ENCODE measurements at places on chromosomes 12 and 14. TPM values are rescaled to one million over a fixed set of nuclear protein-coding genes. Genes with fewer than 3 reads are reported as not detected.

Gene EPYC
- total RNA-seq, result not detected

Gene PIWIL1
- 0.27 TPM for total RNA-seq

Gene TXNDC16
- total RNA-seq, result 3.2 TPM

Gene SCNN1A
- total RNA-seq, result 10.4 TPM

Gene INSM2
- not detected for total RNA-seq

Gene DHRS4L2
- total RNA-seq, result 6.4 TPM

Gene GPR68
- total RNA-seq, result 4.7 TPM

Gene FAM161B
- 5.5 TPM for total RNA-seq

Gene HHIPL1
- 1.1 TPM for total RNA-seq

DNA sequence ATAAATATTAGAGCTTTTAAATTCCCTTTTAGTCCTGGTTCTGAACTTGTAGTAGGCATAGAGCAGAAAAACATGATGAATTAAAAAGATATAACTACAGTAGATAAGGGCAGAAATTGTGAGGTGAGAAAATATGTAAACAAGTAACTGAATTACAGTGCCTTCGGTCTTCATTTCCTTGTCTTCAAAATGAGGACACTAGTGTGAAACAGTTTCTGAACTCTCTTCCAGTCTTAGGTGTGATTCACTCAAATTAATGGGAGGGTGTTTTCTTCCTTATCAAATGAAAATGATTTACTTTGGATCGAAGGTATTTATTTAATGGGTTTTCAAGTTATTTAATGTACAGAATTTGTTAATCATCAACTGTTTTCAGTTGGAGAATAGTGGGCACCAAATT lies 1.5 kb downstream of the FGD4 start:
- no peak for DNase-seq

DNA sequence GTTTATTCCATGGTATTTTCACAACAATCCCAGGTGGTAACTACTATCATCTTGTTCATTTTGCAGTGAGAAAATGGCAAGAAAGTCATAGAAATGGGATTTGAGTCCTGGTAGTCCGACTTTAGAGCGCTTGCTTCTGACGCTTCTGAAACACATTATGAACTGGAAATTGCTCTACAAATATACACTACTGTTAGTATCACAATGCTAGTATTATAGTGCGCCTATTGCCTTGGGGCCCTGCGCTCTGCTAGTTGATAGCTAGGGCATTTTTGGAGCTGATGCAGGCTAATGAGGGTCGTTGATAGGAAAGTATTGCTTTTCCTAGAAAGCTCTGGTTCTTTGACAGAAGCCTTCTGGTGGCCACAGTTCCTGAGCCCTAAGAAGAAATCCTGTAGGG lies 61.0 kb downstream of the ETV6 start:
- DNase-seq, result no peak

- DNase-seq, result no peak
Measured at GRCh38 chr12:131230340-131231031, 276.8 kb downstream of the ADGRD1 start.

DNA sequence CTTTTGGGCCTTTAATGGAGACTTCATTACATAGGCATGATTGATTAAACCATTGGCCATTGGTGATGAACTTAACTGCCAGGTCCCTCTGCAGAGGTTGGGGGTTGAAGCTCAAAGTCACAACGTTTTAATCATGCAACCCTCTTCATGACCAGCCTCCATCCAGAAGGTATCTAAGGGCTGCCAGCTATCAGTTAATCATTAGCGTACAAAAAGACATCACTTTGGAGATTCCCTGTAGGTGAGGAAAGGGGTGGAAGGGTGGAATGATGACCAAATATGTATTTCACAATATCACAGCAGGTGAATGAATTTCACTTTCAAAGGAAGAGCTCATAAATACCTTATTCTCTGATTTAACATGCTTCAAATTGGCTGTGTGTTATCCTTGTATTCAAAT lies 92.0 kb downstream of the MIPOL1 start:
- DNase-seq, result no peak

DNA sequence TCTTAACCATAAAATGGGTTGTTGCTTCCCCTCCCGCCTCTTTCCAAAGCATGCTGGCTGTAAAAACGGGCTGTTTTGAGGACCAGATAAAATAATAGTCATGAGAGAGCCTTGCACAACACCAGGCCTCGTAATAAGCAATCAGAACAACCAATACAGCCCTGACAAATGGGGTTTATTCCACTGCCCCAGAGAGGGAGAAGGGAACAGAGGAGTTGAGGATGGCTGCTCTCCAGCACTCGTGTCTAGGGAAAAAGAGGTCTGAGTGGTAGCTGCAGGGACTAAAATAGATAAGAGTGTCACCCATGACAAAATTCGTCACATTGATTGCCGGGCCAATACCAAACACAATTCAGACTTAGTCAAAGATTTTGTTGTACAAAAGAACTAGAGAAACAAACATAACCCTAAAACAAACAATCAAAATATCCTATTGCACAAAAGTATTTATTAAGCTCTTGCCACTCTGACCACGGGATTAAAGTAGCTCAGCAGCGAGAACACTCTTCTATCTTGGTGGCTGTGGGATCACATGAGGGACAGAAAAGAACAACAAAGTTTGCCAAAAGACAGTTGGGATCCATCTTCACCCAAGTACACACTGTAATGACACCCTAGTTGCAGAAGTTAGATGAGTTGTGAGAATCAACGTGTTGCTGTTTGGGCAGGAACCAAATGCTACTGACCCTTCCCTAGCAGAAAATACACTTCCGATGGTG lies 188.0 kb downstream of the FOXN3 start:
- DNase-seq, result no peak

DNA sequence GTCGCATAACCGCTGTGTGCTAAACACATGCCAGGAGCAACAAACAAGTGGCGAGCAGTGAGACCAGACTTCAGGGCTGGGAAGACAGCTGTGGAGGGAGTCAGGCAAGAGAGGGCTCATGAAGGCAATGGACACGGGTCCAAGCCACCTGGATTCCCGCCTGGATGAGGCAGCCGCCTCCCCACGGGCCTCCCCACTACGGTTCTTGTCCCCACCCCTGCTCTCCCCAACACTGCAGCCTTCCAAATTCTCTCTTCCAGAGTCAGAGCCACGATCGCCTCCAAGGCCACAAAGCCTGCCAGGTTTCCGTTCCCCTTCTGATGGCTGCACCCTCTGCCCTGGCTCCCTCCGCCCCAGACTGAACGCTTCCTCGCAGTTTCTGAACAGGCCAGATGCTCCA lies 36.1 kb upstream of the PIWIL1 start:
- no peak for DNase-seq

GRCh38 chr12:45503899-45504298 lies 225.6 kb upstream of the ARID2 start:
- DNase-seq, result no peak

DNA sequence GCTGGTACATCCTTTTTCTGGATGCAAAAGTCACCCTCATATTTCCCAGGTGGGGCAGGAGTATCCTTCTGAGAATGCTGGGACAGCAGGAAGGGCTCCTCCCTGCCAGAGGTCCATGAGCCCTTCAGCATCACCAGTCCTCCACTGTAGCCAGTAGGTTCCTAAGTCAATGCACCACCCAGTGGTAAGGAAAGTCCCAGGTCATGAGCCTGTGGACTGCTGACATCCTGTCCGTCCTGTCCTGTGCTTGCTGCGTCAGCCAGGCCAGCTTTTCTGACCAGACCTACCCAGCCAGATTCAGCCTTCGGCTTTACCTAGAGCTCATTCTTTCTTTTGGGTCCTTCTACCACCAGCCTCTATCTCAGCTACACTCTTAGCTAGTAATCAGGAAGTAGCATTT lies 23.0 kb upstream of the ACTN1 start:
- no peak for DNase-seq

GRCh38 chr12:104106965-104107364 lies 31.0 kb downstream of the NFYB start:
- DNase-seq, result no peak

GRCh38 chr14:35159742-35160409 lies 37.5 kb downstream of the PRORP start:
- peak; percentile 97 for DNase-seq

GRCh38 chr12:78085542-78086182 lies 255.0 kb downstream of the NAV3 start:
- DNase-seq, result no peak

DNA sequence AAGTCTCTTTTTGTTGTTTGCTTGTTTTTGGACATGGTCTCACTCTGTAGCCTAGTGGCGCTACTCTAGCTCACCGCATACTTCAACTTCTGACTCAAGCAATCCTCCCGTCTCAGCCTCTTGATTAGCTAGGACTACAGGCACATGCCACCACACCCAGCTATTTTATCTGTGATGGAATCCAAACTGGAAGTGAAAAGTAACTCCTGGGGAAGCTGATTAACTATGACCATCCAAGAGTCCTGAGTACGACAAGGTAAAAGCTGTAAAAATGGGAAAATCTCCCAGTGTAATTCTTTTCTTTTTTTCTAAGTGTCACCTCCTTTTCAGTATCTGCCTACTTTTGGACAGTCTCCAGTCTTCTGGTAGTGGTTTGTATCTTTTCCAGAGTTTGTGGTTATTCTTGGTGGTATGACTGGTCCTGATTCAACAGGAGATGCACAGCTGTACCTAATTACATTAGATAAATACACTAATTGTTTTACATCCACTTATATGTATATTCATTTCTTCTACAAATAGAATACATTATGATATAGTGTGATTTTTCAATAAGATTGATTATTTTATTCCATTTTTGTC lies 97.8 kb downstream of the SLC6A15 start:
- DNase-seq, result no peak

DNA sequence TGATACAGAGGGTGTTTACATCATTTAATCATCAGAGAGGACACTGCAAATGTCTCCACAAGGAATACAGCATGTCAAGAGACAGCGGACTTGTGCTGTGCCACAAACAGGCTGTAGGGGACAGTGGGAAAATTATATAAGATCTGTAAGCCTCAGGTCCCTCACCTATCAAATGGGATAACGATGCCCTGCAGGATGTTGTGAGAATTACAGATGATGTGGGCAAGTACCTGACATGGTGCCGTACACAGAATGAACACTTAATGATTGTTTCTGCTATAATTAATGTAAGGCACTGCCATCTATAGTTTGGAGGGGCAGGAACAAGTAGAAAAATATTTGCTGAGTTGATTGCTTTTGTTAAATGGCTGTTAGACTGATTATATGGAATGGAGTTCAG lies 81.9 kb upstream of the GTF2A1 start:
- DNase-seq, result no peak

GRCh38 chr12:21884936-21885335 lies 56.3 kb downstream of the ABCC9 start:
- DNase-seq, result no peak

DNA sequence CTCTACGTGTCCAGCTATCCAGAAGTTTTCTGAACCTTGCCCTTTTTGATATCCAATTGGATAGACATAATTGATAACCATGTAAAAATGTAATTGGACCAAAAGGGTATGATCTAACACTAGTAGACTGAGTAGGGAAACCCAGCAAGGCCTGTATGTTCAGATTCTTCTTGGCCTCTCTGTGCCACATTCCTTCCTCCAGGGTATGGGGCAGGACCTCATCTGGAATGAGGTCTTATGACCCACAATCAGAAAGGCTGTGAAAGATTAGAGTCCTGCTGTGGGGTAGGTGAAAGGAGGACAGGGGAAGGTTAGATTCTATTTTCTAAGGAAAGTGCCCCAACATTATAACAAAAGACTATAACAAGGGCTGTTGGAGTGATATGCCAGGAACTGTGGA lies 51.3 kb upstream of the A2ML1 start:
- DNase-seq, result no peak

GRCh38 chr14:24909523-24910302 lies 140.2 kb downstream of the STXBP6 start:
- DNase-seq, result no peak

DNA sequence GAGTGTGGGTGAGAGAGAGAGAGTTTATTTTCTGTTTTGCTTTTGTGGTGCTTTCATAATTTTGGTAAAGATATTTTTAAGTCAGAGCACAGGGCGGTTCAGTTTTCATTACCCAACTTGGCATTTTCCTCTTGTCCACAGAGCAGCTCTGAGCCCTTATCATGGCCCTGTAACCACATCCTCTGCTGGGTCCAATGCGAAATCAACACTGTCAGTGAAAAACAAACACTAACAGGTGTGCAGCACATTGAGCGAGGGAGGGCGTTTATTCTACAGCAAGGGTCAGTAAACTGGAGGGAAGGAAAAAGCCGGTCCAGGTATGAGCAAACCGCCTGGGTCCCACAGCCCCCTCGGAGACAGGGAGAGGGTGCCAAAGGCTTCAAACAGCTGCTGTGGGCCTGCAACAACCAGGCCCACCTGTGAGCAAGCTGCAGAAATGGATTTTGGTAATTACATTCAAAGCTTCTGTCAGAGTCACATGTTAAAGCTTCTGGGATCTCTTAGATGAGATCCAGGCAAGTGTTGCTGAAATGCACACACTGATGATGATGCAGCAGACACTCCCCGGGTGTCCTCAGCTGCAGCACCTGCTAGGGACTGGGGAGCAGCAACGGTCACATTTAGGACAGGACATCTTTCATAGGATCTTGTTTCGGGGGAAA lies 132.7 kb upstream of the DYRK2 start:
- no peak for DNase-seq

DNA sequence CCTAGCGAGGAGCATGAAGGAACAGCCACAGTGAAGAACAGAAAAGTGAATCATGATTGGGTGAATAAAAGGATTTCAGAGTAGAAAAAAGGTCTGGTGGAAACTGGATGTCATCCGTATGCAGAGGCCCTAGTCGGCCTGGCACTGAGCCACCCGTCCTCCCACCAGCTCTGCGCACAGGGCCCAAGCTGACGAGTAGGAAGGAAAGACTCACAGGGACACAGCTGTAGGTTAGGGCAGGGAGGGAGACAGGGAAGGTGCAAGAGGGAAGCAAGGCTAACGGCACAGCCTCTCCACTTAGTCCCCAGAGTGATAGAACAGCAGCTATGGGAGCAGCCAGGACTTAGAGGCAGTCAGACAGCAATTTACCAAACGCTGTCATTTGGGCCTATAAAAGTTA lies 112.6 kb downstream of the KCNK10 start:
- no peak for DNase-seq

DNA sequence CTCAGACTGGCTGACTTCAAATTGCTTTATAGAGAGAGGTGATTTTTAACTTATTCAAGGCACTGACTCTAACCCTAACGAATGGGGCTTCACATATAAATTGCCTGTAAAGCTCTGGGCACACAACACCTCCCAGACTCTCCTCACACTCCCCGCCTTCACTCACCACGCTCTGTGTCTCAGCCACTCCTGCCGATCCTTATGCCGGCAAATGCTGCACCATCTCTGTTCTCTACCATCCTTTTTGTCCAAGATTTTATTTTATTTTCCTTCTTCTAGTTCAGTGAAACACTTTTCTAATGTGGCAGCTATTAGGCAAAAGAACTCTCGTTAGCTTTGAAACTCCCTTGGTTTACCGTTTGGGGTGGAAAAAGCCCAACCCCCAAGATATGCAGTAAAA lies 446.1 kb upstream of the TMEM132C start:
- DNase-seq, result no peak
